ENCODE measurements at places on chromosomes 11 and 22.

GRCh38 chr11:111833524-111833923 is 37.9 kb downstream of the ALG9 start:
- DNase-seq: no peak

- no peak for DNase-seq
These were observed 81.8 kb upstream of the KCNQ1OT1 start for GRCh38 chr11:2781408-2782274.

DNA sequence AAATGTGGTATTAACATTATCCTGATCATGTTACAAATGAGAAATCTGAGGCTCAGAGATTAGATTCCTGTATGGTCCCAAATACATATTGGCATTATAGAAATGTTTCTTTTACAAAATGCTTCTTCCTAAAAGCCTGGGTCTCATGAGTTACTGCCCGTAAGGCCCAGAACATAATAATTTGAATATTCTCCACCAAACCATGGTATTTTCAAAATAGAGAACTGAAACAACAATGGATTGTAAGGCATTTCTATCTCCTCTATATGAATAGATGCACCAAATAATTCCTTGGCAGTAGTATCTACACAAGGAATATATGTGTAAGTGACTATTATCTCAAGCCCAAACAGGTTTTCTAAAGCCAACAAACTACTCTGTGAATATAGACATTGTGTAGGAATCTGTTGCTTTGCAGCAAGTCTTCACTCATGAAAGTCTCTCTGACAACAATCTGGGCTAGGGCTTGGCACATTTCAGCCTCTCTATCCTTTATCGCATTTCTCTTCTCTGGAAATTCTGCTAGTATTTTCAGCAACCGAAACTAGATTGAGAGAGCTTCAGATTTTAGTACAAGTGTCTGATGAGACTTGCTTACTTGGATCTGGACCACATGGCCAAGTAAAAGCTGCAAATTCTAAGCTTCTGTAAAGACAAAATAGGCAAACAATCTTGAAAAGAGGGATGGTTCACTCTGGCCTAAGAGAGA is 112.8 kb upstream of the ARHGAP20 start:
- DNase-seq: no peak

DNA sequence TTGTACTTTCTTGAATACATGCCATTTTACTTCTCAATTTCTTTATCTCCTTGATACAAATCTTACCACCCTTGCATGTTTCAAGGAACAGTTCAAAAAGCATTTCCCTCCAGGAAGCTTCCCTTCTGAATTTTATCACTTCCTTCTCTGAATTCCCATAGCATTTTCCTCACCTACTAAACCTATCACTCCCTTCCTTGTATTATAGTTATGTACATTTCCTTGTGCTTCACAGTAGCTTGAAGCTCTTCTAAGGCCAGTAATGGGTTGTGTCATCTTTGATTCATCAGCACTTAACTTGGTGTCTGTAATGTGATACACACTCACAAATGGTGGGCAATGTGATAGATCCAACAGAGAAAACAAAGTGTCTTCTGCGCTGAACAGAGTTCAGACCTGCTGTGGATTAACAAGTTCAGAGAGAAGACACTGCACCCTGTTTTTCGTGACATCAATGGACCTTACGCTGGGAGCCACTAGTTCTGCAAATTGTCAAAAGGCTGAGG is 127.5 kb downstream of the CCDC81 start:
- DNase-seq: no peak

DNA sequence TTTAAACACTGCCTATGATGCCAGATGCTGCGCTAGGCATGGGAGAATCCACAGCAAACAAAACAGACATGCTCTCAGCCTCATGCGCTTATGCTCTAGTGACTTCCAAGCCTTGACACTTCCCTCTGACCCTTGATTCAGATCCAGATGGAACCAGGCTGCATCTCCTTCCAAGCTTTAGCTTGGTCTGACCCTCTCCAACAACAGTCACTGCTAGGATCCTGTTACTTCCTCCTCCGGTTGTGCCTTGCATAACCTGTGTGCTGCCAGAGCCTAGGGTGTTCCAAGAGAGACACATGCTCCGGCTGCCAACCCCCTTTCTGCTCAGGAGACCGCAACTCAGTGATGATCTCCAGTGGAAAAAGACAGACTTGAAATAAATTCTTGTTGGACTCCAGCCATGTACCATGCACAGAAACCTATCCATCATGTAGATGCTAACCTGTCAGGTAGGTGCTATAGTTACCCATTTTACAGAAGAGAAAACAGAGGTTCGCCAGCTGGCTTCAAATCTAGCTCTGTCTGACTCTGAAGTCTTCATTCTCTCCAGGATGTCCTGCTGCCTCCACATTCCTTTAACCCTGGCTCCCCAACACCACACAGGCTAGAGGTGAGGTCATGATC is 136.3 kb upstream of the TEAD1 start:
- DNase-seq: no peak

DNA sequence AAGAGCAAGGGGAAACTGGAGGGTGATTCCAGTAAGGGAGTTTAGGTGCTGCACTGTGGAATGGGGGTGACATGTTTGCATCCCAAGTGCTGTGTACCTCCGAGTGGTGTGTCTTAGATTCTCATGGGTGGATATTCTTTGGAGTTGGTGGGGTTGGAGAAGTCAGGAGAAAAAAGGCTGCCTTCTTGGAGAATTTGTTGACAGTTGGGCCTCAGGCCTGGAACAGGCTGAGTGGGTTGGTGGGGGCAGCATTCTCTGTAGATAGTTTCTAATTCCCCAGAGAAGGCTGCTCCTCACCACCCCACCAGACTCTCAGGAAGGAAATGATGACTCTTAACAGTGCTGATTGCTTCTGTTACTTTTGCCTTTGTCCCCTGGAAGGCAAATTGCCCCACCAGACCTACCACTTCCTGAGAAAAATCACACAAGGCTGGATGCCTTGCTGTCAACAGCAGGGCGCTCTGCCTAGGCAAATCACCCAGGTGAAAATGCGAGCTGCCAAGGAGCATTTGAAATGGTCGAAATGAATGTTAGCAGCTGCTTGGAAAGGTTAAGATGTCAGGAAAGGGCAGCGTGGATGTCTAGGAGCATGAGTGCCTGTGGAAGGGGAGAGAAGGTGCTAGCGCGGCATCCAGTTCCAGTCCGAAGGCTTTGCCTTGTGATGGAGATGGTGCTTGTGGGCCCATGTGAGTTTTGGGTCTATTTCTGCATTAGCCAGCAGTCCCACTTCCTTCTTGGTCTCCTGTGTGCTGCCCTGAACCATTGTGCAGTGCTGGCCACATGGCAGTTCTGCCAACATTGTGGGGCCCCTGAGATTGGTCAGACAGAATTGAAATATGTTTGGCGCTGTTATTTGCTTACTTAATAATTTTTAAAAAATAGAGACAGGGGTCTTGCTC is 29.7 kb upstream of the SORL1-AS1 start:
- no peak for DNase-seq

GRCh38 chr22:45932071-45932470 is 44.9 kb downstream of the WNT7B start:
- no peak for DNase-seq

- no peak for DNase-seq
These were observed 851.1 kb upstream of the FAT3 start for GRCh38 chr11:91373497-91373896.

DNA sequence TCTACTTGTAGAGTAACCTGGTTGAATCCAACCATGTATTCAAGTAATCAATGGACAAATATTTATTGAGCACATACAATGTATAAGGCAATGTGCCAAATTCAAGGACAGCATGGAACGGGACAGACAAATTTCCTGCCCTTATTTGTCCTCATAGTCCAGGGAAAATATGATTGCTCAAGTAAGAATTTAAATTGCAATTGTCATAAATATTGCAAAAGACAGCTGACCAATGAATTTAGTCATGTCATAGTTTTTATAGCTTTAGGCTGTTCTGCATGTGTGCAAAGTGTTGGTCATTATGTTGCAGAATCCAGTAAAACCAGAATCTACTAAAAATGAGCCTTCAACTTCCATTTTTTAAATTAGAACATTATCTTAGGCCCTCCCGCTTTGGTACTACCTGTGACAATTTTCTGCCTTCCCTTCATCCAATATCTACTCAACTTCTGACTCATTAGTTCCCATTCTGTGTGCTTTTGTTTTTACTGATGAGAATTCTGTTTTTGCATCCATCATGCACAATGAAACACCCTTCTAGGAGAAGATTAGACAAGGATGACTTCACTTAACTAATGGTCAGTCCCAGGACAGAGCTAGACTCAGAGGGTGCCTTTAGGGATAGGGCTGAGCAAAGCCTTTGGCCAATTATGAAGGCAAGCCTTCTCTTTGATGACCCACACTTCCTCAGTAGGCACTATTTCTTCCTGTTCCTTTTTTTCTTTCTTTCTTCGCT is 45.8 kb upstream of the FIBIN start:
- DNase-seq: no peak

- DNase-seq: no peak
These were observed 165.0 kb downstream of the CHST1 start for GRCh38 chr11:45500451-45500850.

DNA sequence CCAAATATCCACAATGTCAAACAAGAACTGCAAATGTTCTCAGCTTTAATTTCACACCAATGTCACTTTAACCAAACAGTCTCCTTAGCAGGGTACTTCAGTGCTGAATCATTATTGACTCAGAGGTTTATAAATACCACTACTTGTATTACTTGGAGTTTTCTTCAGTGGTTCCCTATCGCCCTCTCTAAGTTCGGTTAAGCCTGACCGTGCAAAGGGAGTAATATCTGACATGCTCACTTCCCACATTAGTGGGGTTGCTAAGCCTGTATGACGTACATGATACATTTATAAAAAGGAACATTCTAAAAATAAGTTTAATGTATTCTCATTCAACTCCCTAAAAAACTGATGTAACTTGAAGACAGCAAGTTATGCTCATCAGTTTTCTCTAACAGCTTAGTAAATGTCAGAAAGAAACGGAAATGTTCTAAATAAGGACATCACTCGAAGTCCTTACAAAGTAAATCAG is 93.1 kb upstream of the ZC3H12C start:
- no peak for DNase-seq

GRCh38 chr11:111814557-111815320 is 48.5 kb upstream of the PPP2R1B start:
- no peak for DNase-seq

DNA sequence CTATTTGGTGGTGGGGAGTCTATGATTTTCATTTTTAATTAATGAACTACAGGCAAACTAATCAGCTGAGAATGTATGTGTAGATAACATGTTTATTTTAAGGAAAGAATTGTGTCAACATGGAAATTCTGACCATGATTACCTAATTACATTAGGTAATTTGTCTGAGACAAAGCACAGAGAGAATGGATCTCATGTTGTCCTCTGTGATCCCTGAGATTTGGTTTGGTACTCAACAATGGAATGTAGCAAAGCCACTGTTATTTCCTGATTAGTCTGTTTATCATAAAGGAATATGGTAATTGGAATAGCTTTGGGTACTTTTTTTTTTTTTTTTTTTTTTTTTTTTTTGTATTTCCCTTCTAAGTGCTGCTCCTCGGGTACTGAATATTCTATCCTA is 718.8 kb upstream of the ARHGAP42 start:
- DNase-seq: no peak

- no peak for DNase-seq
These were observed 7.3 kb downstream of the FAM111B start for GRCh38 chr11:59114344-59114743.

GRCh38 chr11:46361283-46362155 is 14.3 kb downstream of the DGKZ start:
- peak; percentile 59 for DNase-seq

DNA sequence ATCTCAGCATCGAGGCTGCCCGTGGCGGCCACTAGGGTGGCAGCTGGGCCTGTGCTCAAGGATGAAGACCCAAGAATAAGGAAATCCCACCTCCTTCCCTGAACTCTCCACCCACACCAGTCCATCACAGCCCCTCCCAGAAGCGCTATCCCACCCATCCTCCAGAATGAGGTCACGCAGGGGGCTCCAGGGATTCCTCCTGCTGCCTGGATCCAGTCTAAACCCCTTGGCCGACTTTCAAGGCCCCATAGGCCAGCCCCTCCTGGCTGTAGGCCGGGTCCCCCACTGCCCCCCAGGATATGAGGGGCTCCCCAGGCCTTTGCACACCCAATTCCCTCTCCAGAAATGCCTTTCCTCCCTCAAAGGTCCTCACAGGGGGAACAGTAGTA is 19.0 kb upstream of the SCGB1A1 start:
- no peak for DNase-seq

- no peak for DNase-seq
These were observed 38.8 kb upstream of the HORMAD2 start for GRCh38 chr22:30041475-30041874.

GRCh38 chr22:50606165-50606945 is 5.8 kb downstream of the MAPK8IP2 start:
- DNase-seq: no peak

DNA sequence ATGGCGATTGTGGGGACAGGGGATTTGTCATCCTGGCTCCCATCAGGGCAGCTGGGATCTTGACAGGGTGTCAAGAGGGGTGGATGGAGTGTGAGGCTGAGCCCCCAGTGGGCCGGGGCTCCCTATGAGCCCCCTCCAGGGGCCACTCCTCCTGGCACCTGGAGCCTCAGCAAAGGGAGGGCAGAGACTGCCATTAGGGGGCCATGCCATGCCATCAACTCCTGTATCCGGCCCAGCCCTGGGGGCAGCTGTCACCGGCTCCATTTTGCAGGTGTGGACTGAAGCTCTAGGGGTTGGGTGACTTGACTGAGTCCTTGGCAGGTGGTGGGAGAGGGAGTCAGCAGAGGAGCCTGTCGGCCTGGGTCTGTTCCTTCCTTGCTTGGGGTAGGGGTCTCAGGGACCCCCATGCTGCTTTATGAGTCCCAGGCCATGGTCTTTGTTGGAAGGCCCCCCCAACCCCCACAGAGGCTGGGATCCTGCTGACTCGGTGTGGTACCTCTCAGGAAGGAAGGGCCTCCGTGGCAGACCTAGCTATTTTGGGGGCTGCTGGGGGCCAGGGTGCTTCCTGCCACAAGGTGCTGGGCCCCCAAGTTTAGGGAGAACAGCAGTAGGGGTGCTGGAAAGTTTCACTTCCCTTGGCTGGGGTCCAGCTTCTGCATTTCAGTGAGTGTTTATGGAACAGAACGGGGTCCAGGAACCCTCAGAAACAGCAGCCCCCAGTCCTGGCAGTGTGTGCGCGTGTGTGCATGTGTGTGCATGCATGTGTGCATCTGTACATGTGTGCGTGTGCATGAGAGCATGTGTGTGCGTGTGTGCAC is 1.5 kb downstream of the ACY3 start:
- no peak for DNase-seq

GRCh38 chr11:17724020-17724908 is 4.9 kb downstream of the MYOD1 start:
- DNase-seq: no peak

GRCh38 chr11:35173011-35173511 is 34.1 kb downstream of the CD44 start:
- no peak for DNase-seq

GRCh38 chr11:103936059-103936458 is 100.4 kb upstream of the DDI1 start:
- DNase-seq: no peak

Measured in activated T-cell treated with anti-CD3 and anti-CD28 coated beads for 24 hours (primary cell).